ENCODE measurements at places on chromosomes 5 and 9.

GRCh38 chr5:150247726-150248125 lies 41.8 kb downstream of the CAMK2A start:
- DNase-seq, result no peak

DNA sequence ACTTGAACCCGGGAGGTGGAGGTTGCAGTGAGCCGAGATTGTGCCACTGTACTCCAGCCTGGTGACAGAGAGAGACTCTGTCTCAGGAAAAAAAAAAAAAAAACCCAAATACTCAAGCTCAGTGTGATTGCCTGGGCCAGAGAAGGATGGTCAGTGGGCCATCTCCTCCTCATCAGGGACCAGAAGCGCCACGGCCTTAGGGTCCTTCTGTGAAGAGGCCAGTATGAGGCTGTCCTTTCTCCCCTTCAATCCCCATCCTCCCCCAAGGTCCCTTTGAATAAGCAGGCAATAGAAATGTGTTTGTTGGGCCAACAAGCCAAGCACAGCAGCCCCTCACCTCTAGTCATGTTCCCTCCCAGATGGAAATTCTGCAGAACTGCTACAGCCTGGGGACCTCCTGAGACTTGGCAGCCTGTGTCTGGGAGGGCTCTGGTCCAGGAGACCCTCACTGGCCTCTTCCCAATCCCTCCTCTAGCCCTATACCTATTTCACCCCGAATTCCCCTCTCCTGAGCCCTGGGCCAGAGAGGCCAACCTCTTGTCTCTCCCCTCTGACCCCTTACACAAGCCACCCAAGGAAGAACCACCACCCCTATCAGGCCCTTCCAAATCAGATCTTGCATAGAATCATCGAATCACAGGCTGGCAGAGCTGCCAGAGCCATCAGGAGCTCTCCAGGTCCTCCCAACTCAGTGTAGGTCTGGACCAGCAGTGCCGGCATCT lies 1.0 kb downstream of the CSF1R start:
- no peak for DNase-seq

DNA sequence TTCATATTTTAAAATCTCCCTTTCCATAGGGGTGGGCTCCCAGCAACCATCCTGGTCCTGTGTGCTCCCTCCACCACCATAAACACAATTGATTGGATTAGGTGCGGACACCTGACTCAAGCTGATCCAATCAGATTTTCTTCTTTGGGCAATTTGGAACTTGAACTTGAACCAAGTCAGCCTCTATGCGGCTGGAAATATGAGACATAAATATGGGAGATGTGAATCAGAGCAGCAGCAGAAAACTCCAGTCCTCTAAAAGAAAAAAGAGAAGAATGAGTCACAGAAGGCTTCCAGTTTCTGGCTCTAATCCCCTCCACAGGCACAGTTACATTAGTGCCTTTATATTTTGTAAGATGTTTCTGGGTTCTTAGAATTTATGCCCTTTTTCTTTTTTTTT lies 306.6 kb downstream of the MLLT3 start:
- no peak for DNase-seq

- DNase-seq, result no peak
Observed at GRCh38 chr9:132543960-132544359, 38.4 kb upstream of the BARHL1 start.

GRCh38 chr9:131018621-131019020 lies 9.6 kb downstream of the LAMC3 start:
- DNase-seq, result no peak

- DNase-seq, result no peak
Observed at GRCh38 chr5:98110791-98111190, 662.7 kb upstream of the RGMB start.

DNA sequence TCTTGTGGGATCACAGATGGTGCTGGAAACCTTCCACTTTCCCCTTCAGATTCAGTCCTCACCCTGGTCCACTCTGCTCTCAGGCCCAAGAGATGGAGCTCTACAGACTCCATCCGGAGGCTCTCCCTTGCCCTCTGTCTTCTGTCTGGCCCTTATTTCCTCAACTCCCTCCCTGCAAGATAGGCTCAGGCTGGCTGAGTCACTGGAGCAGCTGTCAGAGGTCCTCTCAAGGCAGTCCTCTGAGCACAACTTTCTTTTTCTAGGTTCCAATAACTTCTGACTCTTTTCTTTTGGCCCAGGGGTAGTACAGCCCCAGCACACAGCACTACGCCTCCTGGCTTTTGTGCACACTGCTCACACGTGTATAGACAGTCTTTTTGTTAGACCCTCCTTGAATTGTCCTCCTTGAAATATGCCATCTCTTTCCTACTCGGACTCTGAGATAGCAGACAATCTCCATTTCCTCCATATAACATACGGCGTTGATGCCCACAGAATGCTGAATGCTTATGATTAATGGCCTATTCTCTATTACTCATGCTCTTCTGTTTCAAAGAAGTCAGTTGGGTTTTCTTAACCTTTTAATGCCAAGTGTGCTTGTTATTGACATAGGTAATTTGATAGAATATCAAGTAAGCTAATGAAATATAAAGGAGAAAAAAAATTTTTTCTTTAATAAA lies 193.1 kb downstream of the SLC12A2 start:
- DNase-seq, result no peak

- DNase-seq, result no peak
Observed at GRCh38 chr9:124197177-124198095, 60.3 kb upstream of the NEK6 start.

- no peak for DNase-seq
Observed at GRCh38 chr5:94693845-94694370, 75.4 kb downstream of the SLF1 start.

DNA sequence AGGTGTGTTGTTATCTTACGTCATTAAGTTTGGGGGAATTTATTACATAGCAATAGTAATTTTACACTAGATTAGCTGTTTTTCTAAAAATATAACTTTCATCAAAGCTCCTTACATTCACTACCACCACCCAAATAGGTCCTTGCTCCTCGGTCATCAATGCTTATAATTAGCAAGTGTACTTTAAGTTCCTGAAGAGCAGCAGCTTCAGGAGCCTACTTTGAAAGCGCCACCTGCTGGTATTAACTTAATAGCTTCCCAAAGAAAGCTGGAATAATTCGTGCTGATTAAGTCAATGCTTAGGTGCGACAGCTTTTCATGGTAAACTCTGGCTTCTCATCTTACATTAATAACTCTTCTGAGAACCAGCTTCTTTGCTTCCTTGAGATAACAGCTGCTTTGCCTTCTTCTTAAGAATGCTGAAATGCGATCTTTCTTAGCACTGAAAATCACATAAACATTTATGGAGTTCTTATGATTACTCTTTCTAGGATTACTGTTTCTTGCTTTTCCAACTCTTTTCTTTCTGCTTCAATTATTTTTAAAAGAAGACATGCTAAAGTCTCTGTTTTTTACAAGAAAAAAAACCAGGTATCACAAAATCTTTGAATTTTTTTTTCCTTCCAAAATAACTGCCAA lies 10.0 kb upstream of the C5 start:
- no peak for DNase-seq

- DNase-seq, result no peak
Observed at GRCh38 chr9:104256031-104256695, 162.1 kb downstream of the SMC2 start.

DNA sequence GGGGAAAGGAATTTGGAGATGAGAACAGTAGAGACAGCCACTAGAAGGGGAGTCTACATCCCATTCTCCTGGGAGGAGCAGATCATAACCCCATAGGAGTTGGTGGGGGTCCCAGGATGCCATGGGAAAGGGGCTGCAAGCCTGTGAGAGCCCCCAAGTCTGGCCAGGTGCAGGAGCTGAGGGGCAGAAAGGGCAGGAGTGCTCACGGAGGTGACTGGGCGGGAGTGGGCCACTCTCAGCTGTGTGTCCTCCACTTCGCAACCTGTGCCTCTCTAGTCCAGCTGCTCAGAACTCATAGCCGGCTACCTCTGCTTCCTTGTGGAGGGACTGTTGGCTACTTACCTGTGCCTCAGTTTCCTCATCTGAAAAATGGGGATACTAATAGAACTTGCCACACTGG lies 263.9 kb downstream of the FSTL4 start:
- no peak for DNase-seq

DNA sequence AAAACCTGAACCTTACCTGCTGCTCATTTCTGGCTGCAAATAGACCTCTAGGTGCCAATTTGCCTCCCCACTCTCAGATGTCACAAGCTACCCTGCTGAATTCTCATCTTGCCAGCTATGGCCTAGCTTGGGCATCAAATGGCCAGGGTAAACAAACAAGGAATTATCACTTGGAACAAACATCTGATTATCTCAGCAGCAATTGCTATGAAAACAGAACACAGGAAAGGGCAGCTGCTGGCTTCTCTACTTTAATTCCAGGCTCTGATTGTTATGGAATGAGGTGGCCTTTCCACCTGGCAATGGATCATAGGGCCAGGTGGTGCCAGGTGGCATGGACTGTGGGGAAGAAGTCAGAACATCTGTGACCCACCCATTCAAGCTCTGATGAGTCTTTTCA lies 505.1 kb downstream of the TLR4 start:
- no peak for DNase-seq

- DNase-seq, result no peak
Observed at GRCh38 chr9:68851657-68852056, 146.6 kb downstream of the PIP5K1B start.

GRCh38 chr9:95092262-95093072 lies 225.0 kb downstream of the FANCC start:
- DNase-seq, result no peak

DNA sequence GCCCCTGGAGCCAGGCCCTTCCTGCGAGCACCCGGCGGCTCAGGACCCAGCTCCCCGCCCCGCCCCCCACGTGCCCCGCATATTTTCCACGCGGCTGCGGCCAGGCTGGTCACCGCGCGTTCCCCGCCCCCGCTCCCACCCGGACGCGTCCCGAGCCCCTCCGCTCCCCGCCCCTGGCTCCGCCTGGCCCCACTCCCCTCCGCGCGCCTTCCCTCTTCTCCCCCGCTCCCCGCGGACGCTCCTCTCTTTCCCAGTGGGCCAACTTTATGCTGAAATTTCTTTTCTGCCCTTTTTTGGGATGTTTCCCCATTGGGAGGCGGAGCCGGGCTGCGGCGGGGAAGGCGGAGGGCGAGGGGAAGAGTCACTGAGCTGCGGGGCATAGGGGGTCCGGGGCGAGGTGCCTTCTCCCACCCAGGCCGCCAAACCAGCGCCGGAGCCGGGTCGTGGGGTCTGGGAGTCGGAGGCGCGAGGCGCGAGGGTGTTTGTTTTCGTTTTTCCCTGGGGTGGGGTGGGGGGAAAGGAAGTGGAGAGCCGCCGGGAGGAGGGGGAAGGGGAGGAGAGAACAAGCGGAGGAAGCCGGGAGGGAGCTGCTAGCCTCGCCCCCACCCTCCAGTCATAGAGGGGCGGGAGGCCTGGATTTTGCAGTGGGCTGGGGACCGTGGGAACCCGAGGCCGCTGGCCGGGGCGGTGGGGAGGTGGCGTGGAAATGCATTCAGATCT lies 1.0 kb upstream of the TPM2 start:
- DNase-seq, result no peak

GRCh38 chr9:114096041-114096511 lies 3.0 kb downstream of the KIF12 start:
- DNase-seq, result no peak

DNA sequence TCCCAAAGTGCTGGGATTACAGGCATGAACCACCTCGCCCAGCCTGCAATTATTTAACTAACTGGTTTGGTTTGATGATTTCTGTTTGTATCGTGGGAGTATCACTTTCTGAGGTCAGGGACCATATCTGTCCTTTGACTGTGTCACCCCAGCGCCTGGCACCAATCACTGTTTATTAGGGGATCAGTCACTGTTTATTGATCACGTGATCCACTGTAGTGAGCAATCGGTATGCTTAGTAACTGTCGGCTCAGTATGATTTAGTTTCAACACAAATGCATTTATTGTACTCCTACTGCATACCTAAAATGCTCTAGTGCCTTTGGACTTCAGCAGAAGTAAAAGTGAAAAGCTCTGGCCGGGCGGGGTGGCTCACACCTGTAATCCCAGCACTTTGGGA lies 54.8 kb downstream of the COL5A1 start:
- DNase-seq, result no peak

DNA sequence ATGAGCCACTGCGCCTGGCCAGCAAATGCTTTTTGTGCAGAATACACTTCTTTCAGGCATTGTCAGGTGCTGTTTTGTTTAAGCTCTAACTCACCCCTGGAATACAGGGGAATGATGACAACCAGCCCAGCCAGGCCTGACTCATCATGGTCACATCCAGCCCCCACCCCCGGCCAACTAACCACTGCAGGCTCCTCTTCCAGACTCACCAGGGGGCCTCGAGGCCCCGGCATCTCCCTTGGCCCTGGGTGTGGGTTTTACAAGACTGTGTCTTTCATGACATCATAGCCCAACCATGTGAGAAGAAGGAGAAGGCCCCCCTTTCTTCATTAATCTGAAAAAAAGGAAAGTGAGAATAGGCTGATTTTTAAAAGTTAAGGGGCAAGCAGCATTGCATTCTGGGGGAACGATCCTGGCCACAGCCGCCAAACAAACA lies 35.5 kb downstream of the OLFML2A start:
- no peak for DNase-seq

DNA sequence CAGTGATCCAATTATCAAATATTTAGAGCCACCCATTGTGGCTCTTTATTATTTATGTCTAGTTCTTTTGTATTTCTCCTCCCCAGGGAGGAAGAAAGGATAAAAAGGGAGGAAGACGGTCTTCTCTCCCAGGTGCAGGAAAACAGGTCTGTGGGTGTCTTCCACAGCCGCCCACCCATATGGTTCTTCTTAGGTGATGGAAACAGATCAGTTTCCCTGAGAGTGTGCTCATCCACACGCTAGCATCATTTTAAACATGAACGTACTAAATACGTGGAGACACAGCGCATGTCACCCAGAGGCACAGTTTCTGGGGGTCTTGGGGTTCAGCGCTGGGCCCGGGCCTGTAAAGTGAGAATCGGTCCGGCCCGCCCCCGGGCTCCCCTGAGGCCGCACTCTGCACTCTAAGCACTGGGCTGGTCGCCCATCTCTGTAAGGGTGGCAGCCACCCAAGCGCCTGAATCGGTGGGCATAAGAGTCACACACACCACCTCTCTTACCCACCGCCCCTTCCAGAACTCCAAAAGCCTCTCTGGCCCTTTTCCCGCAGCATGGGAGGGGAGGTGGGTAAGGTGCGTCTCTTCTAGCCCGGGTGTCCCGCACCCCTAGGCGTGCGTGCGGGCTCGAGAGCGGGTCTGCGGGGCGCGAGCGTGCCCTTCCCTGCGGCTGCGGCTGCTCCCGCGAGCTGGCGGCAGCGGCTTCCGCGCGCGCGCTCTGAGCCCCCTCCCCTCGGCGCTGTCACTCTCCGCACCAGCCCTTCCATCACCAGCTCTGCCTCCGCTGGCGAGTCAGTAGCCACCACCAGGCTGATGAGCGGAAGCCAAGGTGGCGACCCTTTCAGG lies 1.3 kb downstream of the PTCH1 start:
- DNase-seq, result no peak
